HepG2 (cell line): ENCODE measurements at places on chromosomes 3 and 15.
A peak's percentile ranks its signal among the peaks of the same experiment; 100 is the strongest.

DNA sequence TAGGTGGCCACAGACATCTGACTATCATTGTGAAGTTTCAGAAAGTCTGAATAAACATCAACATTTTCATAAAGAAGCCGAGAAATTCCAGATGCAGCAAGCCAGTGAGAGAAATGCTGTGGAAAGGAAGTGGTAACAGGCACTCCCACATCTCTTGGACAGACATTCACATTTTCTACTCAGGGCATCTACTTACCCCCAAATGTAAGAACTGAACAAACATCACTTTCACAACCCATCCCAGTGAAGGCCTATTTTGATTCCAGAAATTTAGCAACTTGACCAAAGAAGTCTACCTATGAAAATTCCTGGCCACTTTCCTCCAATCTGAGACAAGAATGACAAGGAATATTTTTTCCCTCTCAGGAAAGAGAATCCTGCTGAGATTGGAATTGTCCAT is 224.8 kb upstream of the DCBLD2 start:
- DNase-seq = no peak

GRCh38 chr3:150098621-150099020 is 127.9 kb upstream of the PFN2 start:
- DNase-seq = no peak

DNA sequence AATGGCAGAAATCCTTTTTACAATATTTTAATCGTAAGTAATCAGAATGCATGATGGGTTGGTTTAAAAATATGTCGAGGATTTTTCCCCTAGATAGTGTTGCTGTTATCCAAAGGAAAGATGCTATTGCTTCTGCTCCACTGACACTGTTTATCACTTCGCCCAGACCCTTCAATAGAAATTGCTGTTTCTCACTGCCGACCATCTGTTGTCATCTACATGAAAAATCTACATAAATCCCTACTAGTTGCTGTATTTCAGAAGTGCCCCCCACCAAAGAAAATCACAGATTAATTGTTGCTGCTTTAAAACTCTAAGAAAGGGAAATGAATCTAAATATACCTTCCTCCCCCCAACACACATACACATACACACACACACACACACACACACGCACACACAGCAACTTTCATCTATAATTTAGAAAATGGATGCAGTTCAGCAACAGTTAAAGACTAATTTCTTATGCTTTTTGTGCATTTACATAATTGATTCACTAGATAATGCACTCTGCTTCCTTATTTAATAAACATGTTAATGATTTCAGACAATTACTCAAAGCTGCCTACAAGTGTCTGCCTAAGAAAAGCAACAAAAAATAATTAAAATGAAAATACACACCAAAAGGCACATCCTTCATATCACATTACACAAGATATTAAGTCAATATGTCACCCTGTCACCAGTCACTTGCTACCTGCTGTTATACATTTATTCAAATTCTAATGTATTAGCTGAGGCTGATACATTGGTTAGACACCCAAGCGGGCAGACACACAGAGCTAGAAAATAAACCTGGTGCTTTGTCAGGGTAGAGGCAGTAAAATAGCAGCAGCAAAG is 82.8 kb downstream of the RORA start:
- DNase-seq = no peak

GRCh38 chr3:127568586-127568985 is 21.9 kb downstream of the TPRA1 start:
- DNase-seq = no peak

GRCh38 chr3:108590460-108590859 is 938 bp downstream of the DZIP3 start:
- peak; percentile 1 for DNase-seq

DNA sequence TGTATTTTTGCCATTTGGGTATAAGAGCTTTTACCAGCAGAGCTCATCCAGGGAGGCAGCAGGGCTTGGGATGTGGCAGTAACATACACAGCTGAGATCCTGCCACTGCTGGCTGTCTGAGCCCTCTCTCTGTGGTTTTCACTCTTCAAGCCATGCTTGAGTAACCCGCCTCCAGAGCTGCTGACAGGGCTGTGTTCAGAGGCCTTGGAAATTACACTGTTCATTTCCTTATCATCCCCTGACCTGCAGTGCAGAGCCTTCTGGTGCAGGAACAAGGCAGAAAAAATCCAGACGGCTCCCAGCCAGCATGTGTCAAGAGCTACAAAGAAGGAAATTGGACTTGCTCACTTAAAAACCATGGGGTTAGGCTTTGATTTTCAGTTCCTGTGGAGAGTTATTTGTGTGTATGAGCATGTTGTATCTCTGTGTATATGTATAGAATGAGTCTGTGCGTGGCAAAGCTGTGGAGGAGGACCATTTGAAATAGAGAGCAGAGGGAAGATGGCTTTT is 47.0 kb downstream of the ZNF609 start:
- peak; percentile 36 for DNase-seq

DNA sequence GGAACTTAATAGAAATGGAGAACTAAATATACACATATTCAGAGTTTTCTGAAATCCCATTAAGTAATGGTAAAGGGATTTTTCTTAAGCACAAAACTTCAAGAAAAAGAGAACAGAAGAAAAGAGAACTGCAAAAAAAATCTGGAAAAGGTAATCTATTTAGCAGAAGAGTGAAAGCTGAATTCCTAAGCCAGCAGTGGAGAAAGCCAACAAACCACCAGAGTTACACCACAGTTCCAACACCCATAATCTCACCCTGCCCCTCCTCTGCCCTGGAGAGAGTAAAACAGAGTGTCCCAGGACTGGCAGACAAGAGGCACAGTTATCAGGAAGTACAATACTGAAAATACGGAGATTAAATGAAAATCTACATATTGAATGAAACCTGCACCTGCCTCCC is 29.4 kb downstream of the TP53BP1 start:
- no peak for DNase-seq

DNA sequence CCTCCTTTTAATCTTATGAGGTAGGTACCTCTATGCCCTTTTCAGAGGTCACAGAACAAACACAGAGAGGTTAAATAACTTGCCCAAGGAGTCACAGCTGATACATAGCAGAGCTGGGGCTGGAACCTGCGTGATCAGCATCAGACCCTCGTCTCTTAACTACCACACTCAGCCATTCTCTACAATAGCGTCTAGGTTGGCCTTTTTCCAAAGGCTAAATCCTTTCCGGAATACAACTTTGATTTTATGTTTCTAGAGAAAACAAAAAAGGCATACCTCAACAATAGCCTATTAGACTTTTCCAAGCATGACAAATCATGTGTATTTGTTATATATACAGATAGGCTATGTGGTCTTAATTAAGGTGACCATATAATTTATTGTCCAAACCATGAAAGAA is 187.2 kb downstream of the RORA start:
- no peak for DNase-seq

DNA sequence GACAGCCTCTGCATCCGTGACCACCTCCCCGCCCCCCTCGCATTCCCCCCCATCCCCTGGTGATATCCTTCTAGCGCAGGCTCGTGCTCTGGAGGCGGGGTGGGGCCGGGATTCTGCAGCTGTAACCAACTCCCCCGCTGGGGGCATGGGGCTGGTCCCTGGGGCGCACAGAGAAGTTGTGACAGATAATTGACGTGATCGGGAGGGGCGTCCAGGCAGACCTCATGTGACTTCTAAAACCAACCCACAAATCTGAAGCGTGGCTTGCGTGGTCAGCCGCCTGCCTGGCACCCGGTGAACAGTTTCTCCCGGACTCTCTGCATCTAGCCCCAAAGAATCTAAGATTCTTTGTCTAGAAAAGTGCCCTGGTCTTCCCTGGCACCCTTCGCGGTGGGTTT is 100.6 kb upstream of the IGF1R start:
- DNase-seq = no peak

DNA sequence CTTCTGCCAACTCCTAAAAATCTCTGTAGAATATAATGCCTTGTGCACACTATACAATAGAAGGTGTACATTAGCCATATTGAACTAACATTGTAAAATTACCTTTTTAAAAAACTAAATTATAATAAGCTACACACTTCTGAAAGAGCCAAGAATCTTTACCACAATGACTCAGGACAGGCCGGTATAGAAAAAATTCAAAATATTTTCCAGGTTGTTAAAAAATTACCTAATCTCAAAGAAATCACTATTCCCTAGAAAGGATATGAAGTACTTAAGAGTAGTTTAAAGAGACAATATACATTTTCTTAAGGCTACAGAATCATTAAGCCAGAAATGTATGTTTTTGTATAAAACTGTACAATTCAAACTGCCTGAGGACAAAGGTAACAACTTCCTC is 48.5 kb downstream of the TJP1 start:
- DNase-seq = no peak

GRCh38 chr3:150352931-150353330 is 55.2 kb upstream of the TSC22D2 start:
- DNase-seq = no peak

- no peak for DNase-seq
Measured at GRCh38 chr3:48797626-48798025, 50.0 kb downstream of the PRKAR2A start.

- no peak for DNase-seq
Measured at GRCh38 chr3:195023576-195023975, 247.4 kb downstream of the XXYLT1 start.

DNA sequence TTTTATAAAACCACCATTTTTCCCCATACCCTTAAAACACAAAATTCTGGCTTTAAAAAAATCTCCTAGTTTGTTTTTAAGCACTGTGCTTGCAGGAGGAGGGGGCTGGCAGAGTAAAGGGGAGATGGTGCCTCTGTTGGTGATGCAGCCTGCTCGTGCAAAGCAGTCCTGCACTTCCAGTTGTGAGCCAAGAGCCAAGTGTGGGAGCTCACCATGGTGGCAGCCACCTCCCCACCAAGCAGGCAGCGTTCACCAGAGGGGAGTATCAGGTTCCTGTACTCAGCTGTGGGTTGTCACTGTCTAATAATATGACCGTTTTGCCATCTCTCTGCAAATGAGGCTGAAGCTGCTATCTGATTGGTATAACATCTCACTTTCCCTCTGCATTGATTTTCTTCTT is 164.8 kb downstream of the SYNPR start:
- no peak for DNase-seq

DNA sequence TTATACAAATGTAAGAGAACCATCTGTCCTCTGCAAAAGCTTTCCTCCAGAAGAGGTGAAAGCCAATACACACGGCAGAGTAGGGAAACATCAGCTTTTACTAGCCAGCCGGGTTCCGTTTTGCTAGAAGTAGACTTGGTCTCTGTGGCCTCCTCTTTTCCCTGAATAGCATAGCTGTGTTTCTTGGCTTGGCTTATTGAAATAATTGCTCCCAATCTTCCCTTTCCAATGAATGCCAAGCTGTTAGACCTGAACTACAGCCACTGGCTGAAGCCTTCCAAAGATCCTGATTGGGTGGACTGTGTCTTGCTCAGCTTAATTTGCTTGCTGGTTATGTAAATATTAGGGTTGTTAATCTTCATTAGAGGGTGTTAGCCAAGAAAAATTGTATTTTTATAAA is 157.8 kb upstream of the ROPN1 start:
- DNase-seq = no peak

DNA sequence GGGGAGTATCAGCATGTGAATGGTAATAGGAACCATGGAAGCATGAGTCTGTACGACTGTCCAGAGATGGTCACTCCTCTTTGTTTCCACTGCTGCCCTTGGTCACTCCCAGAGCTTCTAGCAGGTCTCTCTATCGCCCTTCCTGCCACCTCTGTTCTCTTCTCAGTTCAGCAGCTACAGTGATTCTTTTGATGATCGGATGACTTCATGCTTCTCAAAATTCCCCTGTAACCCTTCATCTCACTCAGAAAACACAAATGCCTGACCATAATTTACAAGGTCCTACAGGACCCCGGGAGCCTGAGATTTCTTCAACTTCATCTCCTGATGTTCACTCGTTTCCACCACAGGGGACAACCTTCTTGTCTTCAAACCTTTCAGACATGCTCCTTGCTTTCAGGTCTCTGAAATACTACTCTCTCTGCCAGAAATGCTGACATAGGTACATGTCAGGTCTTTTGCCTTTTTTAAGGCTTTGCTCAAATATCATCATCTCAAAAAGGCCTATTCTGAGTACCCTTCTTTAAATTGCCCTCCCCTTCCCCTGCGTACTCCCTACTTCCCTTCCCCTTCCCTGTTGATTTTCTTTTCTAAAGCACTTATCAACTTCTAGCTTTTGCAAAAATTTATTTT is 42.1 kb upstream of the BHLHE40 start:
- no peak for DNase-seq

GRCh38 chr15:36961956-36962355 is 138.4 kb downstream of the MEIS2 start:
- DNase-seq = no peak

GRCh38 chr3:153158961-153159735 is 2.9 kb upstream of the RAP2B start:
- no peak for DNase-seq

DNA sequence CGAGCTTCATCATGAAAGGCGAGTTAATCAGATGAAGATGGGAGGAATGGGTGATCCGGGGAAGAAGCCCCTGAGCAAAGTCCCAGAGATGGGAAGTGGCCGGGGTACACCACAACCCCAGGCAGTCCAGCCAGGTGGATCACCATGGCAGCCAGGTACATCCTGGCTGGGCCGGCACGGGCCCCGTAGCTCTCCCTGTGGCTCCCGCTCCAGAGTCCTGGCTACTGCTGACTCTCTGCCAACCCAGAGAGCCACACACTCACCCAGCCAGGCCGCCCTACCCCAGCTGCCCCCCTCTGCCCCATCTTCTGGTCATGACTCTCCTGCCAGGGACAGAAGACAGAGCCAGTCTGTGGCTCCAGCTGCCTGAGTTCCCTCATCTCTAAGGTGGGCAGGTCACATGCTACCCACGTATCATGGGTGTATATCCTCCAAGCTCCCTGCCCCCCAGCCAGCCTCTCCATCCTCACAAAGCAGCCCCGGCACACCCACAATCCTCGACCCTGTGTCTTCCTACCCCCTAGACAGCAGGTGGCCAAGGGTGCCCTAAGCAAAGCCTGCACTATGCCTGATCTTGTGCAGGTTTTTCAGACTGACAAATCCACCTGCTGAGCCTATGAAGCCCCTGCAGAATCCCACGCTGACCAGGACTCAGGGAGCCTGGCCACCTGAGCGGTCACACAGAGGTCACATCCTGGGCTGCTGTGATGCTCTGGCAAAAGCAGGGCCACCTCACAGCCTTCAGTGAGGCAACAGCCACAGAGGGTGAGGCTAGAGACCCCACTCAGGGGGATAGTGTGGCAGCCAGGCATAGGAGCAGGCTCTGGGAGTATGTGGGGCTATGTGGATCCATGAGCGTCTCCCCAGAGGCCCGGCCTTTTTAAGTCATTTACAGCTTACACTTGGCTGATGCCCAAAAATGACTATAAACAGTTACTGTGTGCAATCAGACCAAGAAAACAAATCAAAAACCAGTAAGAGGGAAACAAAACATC is 13.2 kb downstream of the XXYLT1 start:
- no peak for DNase-seq

- peak; percentile 86 for DNase-seq
Measured at GRCh38 chr3:150038830-150039229, 68.1 kb upstream of the PFN2 start.

- DNase-seq = no peak
Measured at GRCh38 chr3:113038328-113038727, 47.5 kb downstream of the GTPBP8 start.

- DNase-seq = no peak
Measured at GRCh38 chr3:128310286-128311058, 156.2 kb downstream of the DNAJB8 start.

GRCh38 chr3:184135911-184136260 is 728 bp downstream of the EIF2B5 start:
- DNase-seq = no peak
